Anterior cingulate cortex (tissue), 58 donors: ENCODE measurements at places on chromosomes 5 and 9.

- no peak for DNase-seq
These were observed 315.3 kb upstream of the RPS23 start for GRCh38 chr5:82593481-82593880.

DNA sequence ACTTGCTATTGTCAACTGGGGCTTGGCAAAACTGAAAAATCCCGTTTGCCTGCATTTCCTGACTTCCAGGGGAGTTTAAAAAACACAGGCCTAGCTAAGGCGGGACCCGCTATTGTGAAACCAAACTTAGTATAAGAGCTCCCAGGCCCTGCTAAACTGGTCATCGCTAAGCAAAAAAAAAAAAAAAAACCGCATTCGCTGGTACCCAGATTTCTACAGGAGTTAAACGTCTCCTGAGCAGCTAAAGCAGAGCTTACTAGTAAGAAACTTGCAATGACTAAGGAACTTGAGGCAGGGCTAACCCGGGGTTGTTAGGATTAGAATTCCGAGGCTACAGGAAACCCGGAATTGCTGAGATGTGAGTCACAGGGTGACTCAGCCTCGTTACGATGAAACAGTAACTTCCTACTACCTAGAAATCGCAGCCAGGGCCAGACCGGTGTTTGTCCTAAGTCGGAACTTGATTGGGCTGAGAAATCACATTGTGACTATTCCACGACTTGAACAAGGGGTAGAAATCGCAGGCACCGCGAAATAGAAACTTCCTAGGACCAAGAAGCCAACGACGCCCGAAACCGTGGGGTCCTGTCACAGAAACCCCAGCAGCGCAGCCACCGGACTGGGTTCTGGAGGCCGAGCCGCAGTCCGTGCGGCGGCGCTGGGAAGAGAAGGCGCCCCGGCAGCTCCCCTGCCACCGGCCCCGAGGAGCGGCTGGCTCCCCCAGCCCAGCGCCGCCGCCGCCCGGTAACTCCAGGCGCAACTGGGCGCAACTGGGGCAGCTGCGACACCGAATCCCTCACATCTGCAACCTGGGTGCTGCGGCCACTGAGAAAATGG lies 89.4 kb downstream of the ANXA2R start:
- no peak for DNase-seq

GRCh38 chr9:136568288-136569081 lies 22.6 kb upstream of the NOTCH1 start:
- DNase-seq: no peak

GRCh38 chr5:137822158-137822764 lies 45.4 kb upstream of the MYOT start:
- DNase-seq: no peak

DNA sequence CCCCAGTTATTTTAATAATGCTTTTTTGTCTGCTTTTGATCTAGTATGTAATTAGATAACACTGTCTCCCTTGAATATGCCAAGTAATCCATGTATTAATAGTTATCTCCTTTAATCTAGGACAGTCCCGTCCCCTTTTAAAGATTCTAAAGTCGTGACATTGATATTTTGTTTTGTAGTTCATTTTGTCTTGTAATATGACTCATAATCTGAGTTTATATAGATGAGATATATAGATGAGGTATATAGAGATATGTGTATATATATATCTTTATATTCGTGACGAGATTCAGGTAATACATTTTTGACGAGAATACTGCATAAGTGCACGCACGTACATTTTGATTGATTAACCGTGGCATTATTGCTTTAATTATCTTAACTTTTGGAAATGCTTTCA lies 1.6 kb downstream of the SREK1 start:
- no peak for DNase-seq

DNA sequence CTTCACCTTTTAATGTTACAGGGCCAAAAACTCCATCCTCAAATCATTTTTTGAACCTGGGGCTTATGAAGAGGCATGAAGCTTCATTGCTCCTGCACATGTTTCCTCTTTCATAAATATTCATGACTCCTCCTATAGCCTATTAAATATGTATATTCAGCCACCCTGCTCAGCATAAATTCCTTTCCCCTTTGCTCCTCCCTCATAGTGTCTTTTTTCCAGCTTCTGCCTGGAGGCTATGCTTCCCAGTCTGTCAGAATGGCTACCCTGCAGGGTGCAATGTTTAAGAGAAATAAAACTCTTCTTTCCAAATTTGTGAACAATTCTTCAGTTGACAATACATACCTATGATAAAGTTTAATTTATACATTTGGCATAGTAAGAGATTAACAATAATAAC lies 1082.9 kb upstream of the CDH18 start:
- DNase-seq: no peak

DNA sequence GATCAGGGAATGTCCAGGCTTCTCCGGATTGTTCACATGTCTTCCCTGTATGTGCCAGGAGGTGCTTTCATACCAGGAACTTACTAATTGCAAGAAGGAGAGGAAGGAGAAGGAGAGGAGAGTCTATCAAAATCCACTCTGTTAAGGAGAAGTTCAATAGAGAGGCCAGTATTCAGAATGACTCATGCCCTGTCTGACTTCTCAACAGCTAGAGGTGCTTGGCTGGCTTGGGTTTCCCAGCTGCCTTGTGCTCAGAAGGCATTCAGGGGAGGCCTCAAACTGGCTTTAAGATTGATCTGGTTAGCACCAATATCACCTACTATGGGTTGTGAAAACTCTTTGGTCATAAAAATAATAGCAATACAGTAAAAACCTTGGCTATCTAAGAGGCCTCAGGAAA lies 167.9 kb upstream of the GLRA1 start:
- DNase-seq: no peak

- no peak for DNase-seq
These were observed 34.1 kb upstream of the MTMR12 start for GRCh38 chr5:32346869-32347268.

DNA sequence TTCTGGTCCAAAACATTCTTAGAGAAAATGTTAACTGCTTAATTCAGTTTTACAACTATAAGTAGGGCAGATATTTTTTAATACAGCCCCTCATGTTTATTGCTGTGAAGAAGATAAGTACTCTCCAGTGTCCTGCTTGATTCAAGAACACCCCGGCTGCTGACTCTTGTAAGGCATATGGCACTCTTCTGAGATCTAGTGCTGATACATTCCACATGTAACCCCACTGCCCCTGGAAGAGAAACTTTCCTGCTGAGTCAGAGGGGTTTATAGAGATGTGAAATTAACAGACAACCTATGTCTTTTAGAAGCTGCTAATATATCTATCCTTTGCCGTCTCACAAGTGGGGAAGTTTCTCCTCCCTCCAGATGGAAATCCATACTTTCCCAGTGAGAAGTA lies 1.0 kb upstream of the MINAR2 start:
- no peak for DNase-seq

GRCh38 chr5:64947031-64947430 lies 178.3 kb downstream of the CWC27 start:
- DNase-seq: no peak

- DNase-seq: no peak
These were observed 196.6 kb downstream of the PAPPA start for GRCh38 chr9:116350213-116350612.

- DNase-seq: no peak
These were observed 110.0 kb downstream of the SLC28A3 start for GRCh38 chr9:84230355-84231145.

GRCh38 chr5:145350513-145350912 lies 484.6 kb downstream of the PRELID2 start:
- no peak for DNase-seq

GRCh38 chr5:140310434-140310833 lies 7.5 kb upstream of the PFDN1 start:
- no peak for DNase-seq

DNA sequence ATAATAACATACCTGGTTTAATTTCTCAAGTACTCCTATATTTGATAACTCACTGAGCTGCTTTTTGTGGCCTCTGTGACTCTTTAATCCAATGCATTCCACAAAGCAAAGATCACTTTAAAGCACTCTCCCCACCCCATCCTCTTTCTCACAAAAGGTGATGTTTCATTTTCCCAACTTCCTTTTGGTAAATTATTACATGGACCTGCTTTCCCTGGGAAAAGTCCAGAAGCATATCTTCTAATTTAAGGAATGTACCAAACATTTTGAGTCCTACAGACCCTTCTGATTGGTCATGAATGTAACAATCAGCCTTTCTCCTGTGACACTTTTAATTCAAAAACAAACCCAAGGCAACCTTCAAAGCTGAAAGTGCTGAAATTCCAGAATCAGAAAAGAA lies 71.1 kb downstream of the MLLT3 start:
- DNase-seq: no peak

DNA sequence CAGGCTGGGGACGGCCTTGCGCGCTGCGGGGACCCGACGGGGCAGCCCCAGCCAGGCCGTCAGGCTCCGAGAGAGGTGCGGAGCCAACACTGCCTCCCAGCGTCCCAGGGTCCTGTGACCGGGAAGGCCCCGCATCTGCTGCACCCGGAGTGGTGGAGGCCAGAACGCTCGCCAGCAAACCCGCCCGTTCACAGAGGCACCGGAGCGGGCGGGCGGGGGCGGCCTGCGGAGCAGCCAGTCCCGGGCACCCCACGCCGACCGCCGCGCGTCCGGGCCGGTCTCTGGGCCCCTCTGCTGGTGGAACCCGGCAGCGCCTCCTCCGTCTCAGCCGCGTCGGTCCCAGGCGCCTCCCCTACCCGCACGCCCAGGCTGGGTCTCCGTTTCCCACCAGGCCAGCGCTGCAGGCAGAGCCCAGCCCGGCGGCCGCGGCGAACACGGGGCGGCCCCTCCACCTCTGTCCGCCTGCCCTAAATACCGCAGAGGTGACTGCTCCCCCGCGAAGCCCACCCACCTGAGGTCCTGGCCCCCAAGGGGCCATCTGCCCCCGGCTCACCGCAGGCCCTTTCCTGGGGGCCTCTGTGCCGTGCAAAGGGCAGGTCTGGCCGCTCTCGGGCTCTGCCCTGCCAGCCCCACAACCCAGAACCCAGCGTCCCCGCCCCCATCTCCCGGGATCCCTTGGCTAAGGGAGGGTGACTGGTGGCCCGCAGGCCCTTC lies 15.9 kb downstream of the EXD3 start:
- peak; percentile 74 for DNase-seq

- DNase-seq: no peak
These were observed 2.9 kb upstream of the LCP2 start for GRCh38 chr5:170300361-170301013.

GRCh38 chr9:111975709-111976108 lies 79.1 kb downstream of the UGCG start:
- no peak for DNase-seq

GRCh38 chr9:37913480-37914153 lies 9.7 kb upstream of the SLC25A51 start:
- DNase-seq: peak; percentile 45

GRCh38 chr9:17635115-17635890 lies 56.4 kb downstream of the SH3GL2 start:
- DNase-seq: no peak

DNA sequence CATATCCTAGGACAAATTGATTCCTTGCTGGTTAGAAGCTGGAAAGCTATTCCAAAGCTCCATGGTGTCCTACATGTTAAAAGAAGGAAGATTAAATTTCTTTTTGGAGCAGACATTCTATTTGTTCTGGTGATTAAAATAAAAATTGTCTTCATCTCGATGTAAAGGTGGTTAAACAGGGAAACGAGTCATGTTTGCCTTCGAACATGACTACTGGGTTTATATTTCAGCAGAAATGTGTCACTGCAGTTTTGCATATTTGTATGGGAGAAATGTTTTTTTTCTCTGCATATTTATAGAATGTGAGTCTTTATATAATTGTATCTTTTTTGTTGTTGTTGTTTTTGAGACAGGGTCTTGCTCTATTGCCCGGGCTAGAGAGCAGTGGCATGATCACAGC lies 36.4 kb downstream of the ADAMTS12 start:
- no peak for DNase-seq

DNA sequence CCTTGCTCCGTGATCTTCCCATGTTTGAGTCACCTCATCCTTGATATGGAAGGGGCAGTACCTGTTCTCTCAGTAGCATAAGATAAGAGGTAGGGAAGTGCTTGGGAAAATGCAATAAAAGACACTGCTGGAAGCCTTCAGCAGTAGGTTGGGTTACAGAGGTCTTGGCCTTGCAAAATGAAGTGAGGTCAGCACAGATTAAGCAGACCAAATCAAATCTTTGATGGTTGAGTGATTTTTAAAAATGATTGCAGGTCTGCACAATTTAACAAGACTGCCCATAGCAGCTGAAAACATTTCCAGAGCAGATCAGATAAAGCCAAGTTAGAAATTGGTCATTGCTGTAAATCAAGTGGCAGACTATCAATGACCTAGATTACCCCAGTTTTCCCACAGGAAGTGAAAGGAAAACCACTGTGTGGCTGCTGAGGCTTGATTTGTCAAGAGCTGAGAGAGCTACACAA lies 32.9 kb downstream of the PALM2AKAP2 start:
- no peak for DNase-seq

DNA sequence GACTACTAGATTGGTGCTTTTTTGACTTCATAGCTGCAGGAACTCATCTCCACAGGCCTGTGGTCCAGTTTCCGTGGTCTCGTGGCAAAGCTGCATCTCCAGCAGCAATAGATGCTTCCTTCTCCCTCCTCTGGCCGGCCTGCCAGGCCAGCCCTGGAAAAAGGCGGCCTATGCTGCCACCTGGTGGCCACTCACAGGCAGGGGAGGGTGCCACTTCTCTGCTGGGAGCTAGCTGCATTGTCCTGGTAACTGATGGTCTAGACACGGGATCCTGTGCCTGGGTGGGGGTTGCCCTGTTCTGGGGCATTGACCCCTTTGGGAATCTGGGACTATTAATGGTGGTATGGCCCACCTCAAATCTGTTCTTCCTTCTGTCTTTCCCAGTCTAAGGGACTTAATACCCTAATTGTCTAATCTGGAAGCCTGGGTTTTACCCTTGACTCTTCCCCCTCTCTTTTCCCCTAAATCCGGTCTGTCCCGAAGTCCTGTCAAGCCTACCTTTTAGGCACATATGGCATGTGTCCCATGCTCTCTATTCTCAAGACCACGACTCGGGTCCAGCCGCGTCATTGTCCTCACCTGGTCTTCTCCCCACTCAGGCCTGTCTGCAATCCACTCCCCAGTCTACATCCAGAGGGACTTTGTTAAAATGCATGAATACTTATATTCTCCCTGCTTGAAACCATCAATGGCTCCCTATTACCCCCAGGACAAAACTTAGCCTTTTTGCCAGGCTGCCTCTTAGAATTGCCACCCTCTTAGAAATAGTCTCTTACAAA lies 20.1 kb upstream of the PTGS1 start:
- DNase-seq: peak; percentile 77

DNA sequence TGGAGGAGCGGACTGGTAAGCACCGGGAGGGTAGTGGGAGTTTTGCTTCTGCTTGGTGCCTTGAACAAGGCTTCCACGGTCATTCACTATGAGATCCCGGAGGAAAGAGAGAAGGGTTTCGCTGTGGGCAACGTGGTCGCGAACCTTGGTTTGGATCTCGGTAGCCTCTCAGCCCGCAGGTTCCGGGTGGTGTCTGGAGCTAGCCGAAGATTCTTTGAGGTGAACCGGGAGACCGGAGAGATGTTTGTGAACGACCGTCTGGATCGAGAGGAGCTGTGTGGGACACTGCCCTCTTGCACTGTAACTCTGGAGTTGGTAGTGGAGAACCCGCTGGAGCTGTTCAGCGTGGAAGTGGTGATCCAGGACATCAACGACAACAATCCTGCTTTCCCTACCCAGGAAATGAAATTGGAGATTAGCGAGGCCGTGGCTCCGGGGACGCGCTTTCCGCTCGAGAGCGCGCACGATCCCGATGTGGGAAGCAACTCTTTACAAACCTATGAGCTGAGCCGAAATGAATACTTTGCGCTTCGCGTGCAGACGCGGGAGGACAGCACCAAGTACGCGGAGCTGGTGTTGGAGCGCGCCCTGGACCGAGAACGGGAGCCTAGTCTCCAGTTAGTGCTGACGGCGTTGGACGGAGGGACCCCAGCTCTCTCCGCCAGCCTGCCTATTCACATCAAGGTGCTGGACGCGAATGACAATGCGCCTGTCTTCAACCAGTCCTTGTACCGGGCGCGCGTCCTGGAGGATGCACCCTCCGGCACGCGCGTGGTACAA lies 556 bp downstream of the PCDHGC3 start:
- no peak for DNase-seq
